Neural crest cell (in vitro differentiated cells): ENCODE measurements at places on chromosomes 7 and 10.

GRCh38 chr7:77550586-77550985 is 13.5 kb downstream of the PTPN12 start:
- no peak for DNase-seq

GRCh38 chr10:76763376-76763775 is 874.2 kb downstream of the KCNMA1 start:
- no peak for DNase-seq

GRCh38 chr10:9656386-9656785 is 1361.3 kb upstream of the CELF2 start:
- DNase-seq = no peak

DNA sequence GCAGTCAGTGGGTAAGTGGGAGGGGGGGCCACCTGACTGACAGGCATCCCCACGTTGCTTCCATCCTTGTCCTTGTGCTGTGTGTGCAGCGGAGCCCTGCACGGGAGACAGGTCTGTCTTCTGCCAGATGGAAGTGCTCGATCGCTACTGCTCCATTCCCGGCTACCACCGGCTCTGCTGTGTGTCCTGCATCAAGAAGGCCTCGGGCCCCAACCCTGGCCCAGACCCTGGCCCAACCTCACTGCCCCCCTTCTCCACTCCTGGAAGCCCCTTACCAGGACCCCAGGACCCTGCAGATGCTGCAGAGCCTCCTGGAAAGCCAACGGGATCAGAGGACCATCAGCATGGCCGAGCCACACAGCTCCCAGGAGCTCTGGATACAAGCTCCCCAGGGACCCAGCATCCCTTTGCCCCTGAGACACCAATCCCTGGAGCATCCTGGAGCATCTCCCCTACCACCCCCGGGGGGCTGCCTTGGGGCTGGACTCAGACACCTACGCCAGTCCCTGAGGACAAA is 24.8 kb downstream of the TBATA start:
- DNase-seq = no peak
